ENCODE measurements at places on chromosomes 5 and 9.

GRCh38 chr9:137924761-137925369 is 47.3 kb downstream of the CACNA1B start:
- no peak for DNase-seq

GRCh38 chr9:108836781-108837180 is 19.0 kb downstream of the ACTL7B start:
- no peak for DNase-seq

- DNase-seq = no peak
Measured at GRCh38 chr9:116686135-116686534, 970 bp upstream of the TRIM32 start.

- no peak for DNase-seq
Measured at GRCh38 chr9:115275753-115276152, 157.8 kb upstream of the TNC start.

- no peak for DNase-seq
Measured at GRCh38 chr9:122386311-122386872, 15.6 kb downstream of the PTGS1 start.

- no peak for DNase-seq
Measured at GRCh38 chr9:22088053-22088716, 79.1 kb upstream of the CDKN2B start.

GRCh38 chr9:5446451-5447236 is 3.7 kb upstream of the CD274 start:
- DNase-seq = no peak

Data from T-cell (primary cell).